ENCODE measurements at places on chromosomes 7 and 10.

DNA sequence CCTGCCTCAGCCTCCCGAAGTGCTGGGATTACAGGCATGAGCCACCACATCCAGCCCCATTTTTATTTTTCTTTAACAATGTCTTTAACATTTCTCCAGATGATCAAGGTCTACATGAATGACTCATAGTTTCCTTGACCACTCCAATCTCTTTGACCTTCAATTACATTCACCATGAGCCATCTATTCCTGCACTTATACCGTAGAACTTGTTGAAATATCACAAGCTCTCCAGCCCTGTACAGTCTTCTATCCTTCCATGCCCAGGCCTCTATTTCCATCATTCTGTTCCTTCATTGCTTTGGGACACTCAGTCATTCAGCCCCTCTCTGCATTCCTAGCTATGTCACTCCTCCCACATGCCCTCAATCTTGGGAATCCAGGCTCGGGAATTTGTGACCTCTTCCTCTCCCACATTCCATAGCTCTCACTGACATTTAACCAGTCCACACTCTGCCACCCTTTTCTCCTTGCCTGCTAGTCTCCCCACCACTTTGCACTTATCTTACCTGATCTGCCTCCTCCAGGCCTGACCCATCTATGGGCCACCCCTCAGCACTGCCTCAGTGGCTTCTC, 151.8 kb upstream of the STK17A start:
- no peak for DNase-seq

GRCh38 chr7:131104596-131105293, 222.9 kb upstream of the MKLN1 start:
- DNase-seq, result no peak

DNA sequence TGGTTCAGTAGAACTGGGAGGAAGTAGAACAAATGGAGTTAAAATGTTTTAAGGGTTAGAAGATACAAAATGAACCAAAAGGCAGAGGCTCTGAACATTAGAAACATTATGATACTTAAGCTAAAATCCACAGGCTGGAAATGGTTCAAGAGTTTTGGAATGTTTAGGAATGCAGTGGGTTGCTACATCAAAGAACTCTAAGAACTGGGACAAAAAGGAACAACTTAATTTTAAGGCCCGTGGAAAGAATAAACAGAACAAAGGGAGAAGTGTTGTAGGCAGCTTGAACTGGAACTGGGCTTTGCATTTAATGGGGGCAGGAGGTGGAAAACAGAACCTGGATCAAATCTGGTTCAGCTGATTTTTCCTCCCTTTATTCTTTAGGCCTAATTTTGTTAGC, 3.5 kb upstream of the C7orf25 start:
- no peak for DNase-seq

DNA sequence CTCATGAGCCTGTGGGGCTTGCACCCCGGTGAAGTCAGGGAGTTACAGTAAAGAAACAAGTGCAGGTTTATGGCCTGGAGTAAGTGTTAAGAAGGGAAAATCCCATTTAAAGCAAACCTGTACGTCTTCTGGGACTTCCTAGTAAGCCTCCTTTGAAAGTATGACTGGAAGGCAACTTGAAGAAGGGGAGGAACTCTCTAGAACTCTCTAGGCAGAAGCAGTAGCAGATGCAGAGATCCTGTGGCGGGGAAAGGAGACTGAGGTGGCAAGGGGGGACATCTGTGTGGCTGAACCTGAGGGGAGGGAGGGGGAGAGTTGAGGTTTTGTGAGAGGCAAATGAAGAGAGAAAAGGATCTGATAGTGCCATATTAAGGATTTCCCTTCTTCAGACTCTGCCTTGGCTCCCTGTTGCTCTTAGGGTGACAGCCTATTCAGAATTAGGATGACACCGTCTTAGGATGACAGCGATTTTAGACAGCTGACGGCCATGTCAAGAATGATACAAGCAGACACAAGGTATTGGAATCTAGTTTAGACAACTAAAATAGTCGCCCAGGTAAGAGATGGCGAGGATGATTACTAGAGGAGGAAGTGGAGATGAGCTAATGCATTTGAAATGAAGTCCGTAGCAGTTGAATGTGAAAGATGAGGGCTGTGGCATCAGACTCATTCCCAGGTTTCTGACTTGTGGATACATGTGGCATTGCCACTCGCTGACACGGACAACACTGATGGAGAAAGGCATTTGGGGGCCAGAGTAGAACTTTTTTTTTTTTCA, 29.0 kb downstream of the CUL1 start:
- no peak for DNase-seq

GRCh38 chr7:106573125-106573663, 87.8 kb downstream of the CCDC71L start:
- DNase-seq, result no peak

DNA sequence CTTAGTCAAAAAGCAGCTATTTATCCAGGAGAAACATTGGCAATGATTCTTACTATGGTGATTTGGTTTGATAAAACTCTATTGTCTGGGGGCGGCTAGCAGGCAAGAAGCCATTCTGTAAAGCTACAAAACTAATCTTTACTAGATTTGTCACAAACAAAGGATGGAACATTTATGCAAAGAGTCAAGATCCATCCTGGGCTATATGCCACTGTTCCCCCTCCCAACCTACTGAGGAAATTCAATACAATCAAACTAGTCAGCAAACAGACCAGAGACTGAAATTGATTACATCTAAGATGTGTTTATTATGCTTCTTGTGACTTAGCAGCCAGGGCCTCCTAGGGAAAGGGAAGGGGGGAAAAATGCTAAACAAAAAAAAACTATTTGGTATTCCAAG, 397.6 kb downstream of the GPAM start:
- no peak for DNase-seq

DNA sequence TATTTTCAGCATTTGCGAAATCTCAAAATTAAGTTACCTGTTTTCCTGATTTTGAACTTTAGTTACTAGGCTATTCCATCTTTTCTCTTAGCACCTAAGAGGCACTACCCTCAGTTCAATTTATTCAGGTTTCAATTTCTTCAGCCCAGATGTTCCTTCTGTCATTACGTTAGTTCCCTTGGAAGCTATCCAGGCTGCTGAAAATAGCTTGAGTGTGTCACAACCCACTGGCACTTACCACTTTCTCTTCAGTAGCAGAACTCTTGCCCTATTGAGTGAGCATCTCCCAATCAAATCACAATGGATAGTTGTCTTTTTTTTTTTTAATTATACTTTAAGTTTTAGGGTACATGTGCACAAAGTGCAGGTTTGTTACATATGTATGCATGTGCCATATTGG, 332.7 kb upstream of the LRGUK start:
- DNase-seq, result no peak

DNA sequence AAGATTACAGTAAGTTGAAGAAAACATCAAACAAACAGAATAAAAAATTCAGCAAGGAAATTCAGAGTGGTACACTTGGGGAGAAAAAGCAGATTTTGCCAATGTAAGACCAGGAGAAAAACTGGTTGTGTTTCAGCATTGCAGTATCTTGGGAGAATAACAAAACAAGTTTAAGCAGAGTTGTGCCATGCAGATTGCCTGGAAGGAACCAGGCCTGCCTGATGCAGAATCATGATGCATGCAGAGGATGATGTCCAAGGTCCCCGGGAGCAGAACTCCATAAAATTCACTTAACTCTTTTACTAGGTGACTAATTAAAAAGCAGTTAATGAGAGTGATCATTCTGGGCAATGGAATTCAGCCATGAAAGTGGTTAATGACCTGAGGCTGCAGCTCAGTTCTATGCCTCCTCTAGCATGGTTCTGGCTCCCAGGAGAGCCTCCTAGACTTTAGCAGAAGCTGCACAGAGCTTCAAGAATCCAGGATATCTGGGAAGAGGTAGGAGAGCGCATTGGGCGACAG, 379.7 kb upstream of the C7orf33 start:
- no peak for DNase-seq

DNA sequence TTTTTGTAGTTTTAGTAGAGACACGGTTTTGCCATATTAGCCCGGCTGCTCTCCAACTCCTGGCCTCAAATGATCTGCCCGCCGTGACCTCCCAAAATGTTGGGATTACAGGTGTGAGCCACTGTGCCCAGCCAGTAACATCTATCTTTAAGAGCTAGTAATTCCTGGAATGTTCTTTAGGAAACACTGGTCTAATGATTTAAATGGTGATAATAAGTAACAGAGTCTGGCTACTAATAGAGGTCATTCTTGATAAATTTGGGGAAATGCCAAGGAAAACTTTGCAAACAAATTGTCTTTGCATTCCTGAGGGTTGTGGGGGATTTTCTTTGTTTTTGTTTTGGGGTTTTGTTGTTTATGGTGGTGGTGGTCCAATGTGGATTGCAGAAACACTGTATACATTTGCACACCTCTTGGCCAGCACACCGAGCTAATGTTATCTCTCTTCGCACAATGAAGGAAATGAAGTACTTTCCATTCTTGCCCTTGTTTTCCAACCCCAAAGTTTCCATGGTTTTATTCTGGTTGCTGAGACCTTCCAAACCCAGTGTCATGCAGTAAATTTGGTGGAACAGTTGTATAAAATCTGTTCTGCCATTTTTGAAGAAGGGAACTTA, 51.3 kb upstream of the WIPF3 start:
- no peak for DNase-seq

GRCh38 chr7:43565786-43566185, 17.1 kb upstream of the STK17A start:
- no peak for DNase-seq

DNA sequence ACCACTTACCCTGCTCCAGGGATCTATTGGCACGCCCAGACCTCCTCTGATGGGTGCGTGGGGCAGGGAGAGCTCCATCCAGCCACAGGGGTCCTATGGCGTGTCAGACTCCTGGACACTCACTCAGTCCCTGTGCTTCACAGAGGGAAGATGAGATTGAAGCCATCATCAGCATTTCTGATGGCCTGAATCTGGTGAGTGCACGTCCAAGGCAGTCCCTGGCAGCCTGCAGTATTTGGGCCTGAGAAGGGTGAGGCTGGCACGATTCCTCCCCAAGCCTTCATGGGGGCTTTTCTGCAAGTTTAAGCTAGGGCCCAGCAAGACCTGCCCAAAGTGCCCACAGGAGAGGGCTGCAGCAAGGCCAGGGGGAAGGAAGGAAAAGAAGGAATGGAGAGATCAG, 3.3 kb downstream of the CDHR1 start:
- DNase-seq, result no peak

- DNase-seq, result no peak
Measured at GRCh38 chr10:15541376-15541775, 170.3 kb upstream of the FAM171A1 start.

DNA sequence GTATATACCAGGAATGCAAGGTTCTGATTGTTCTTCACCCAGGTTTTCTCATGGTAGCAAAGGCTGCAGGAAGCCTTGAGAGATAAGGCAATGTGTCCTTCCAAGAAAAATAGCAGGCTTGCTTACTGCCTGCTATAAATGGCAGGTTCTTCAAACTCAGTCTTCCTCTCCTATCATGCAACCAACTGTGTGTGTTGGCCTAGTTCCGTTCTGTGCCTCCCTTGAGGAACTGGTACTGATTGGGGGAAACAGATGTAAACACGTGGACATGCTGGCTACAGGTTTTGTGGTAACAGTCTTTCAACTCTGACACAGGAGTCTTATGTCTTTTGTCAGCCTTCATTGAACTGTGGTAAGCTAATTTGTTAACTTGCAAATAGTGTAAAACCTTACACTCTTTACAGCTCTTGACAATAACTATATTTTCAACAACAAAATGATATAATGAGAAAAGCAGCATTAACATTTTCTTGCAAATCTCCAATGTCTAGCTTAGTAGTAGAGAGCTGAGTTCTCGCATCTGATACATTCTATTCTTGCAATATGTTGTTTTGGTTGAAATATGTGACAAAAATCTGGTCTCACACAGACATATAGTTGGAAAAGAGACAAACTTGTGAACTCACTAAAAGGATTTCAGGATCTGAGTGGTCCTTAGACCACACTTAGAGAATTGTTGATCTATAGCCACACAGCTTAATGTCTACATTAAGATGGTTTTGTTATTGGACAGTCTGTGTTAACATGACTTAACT, 54.7 kb upstream of the LSM8 start:
- DNase-seq, result no peak

DNA sequence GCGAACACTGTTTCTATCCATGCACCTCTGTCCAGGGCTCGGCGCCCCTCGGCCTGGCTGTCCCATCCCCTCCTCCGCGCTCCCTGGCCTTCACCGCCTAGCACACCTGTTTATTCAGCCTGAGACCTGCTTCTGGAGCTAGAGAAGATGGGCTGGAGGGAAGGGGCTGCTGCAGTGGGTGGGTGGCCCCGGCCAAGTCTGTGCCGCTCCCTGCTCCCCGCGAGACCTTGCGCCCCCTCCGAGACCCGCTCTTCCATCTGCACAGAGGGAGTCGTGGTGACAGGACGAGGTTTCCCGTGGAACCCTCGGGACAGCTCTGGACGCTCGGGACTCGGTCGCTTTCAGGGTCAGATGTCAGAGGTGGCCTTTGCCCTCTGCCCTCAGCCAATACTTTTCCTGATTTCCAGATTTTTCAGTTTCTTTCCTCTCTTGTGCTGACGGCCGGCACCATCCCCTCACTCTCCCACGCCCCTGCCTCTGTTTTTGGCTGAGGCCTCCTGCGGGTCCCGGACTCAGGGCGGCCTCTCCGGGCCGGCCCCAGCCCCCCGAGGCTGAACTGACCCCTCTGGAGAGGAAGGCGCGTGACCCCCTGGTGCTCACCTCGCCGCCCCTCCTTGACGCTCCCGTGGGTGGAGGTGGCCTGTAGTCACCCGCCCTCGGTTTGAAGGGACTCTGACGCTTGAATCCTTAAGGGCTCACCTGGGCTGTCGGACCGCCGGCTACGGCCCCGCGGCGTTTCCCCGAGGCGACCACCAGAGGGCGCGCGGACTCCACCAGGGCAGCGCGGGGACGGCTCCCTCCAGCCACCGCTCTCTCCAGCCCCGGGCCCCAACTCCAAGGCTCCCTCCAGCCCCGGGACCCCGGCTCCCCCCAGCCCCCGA, 15.6 kb downstream of the SHH start:
- DNase-seq, result peak; percentile 62

DNA sequence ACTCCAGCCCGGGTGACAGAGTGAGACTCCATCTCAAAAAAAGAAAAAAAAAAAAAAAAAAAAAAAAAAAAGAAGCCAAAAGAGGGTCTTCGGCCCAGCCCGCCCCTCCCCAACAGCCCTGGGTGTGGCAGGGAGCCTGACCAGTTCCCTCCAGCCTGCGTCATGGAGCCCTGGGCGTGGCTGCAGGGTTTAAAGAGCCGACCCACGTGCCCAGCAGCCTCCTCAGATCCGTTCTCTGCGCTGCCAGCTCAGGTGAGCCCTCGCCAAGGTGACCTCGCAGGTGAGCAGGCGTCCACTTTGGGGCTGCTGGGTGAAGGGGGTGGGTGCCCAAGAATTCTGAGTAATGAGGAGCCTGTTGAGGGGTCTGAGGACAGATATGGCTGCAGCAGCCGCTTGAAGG, at the start of gene FXYD4:
Gene FXYD4, plus strand, starts transcription at position 219 of the 400 bp plus-strand sequence. CDS start 2,111 bp downstream, outside the sequence.
- DNase-seq, result no peak

GRCh38 chr10:14624600-14624999, 150.1 kb downstream of the FAM107B start:
- DNase-seq, result no peak

GRCh38 chr10:77251297-77252013, 386.2 kb downstream of the KCNMA1 start:
- DNase-seq, result peak; percentile 20
